ENCODE measurements at places on chromosomes 6 and 20.

GRCh38 chr6:89144354-89144906, 1.4 kb upstream of the PM20D2 start:
- no peak for DNase-seq

- no peak for DNase-seq
Observed at GRCh38 chr6:110036408-110037302, 58.5 kb downstream of the GPR6 start.

- no peak for DNase-seq
Observed at GRCh38 chr6:106908386-106908840, 66.1 kb downstream of the CD24 start.

- no peak for DNase-seq
Observed at GRCh38 chr6:62716719-62717118, 430.7 kb upstream of the KHDRBS2 start.

- no peak for DNase-seq
Observed at GRCh38 chr20:52340036-52340634, 148.6 kb upstream of the ZFP64 start.

DNA sequence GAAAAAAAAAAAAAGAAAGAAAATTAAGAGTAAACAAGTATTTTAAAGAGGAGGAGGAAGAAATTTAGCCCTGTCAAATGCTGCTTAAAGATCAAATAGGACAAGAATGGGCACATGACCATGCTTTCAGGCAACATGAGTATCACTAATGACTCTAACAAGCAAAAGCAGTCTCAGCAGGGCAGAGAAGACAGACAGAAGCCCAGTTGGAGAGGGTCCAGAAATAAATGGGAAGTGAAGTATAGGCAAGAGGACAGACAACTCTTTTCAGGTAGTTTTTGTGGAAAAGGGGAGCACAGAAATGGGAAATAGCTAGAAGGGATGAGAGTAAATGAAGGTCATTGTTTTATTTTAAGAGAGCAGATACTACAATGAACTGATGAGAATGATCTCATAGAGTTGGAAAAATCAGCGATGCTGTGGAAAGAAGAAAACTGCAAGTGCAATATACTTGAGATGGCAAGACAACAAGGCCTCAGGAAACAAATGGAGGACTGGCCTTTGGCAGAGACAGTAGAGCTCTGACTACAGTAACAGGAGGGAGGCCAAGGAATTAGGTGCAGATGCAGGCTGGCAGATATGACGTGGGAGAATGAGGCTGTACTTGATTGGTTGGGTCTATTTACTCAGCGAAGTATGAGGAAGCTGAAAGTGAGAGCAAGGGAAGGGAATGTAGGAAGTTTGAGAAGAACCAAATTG, 40.3 kb downstream of the KIF6 start:
- no peak for DNase-seq

DNA sequence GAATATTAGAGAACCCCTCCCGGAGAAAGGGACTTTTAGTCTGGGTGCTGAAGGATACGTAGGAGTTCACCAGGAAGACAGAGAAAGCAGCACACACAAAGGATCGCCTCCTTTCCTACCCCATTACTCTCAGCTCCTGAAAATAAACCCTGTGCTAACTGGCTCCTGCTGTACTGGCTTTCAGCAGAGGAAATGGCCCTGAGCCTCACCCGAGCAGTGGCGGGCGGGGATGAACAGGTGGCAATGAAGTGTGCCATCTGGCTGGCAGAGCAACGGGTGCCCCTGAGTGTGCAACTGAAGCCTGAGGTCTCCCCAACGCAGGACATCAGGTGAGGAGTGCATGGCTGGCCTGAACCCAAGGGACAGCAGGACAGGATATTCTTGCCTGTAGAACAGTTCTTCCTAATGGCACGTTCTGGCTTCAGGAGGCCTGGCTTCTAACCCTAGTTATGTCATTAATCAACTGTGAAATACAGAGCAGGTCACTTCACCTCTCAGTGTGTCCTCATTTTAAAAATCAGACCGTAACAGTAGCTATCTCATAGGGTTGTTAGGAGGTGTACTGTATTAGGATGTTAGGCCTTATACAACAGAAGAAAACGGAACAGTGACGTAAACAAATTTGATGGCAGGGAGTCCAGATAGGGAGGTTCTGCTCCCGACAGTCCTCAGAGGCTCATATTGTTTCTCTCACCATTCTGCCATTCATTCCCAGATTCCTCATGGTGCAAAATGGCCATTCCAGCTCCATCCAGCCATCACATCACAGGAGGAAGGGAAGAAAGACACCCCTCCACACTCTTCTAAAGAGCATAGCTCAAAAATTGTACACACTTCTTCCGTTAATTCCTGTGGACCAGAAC, 1.8 kb downstream of the RBCK1 start:
- DNase-seq, result no peak

GRCh38 chr6:43938178-43939105, 168.4 kb downstream of the VEGFA start:
- DNase-seq, result no peak

Measured in AML-193 (cell line).